ENCODE measurements at places on chromosomes 16 and 17.

GRCh38 chr16:51155820-51156806 is 5.0 kb upstream of the SALL1 start:
- no peak for DNase-seq

DNA sequence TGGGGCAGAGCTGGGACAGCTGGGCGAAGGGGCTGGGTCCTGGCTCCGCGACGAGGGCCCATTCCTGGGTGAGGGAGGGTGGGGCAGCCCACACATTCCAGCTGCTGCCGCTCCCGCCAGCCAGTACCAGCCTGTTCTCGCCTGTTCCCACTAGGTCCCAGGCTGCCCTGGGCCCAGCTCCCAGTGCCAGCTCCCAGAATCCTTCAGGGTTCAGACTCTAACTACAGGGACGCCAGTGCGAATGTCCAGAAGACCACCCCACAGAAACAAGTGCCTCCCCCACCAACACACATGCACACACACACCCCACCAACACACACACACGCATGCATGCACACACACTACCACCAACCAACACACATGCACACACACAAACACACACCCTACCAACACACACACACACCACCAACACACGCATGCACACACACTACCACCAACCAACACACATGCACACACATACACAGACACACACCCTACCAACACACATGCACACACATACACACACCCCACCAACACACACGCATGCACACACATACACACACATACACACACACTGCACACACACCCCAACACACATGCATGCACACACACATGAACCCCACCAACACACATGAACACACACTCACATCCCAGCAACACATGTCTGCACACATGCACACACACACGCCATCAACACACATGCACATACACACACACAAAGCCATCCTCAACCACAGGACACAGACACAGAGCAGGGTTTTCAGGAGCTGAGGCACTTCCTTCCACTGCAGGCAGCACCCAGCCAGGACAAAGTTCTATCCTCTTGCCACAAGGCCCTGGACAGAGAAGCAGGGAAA is 27.5 kb upstream of the KRT17 start:
- DNase-seq: no peak

DNA sequence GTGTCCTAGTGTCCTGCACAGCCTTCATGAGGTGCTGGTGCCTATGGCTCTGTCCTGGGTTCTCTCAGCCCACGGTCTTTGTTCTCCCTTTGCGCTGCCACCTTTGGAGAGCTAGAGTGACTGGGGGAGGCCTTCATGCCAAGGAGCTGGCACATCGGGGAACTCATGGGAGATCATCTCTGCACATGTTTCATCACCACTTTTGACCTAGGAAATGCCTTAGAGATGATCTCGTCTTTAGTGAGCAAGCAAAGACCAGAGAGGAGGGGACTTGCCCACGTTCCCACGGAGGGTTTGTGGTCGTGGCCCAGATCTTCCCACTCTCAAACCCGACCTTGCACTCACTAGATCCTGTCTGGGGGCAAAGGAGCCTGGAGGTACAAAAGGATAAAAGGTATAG is 23.5 kb downstream of the TBX4 start:
- no peak for DNase-seq

- DNase-seq: no peak
Observed at GRCh38 chr17:512926-513325, 160.3 kb upstream of the RPH3AL start.

GRCh38 chr16:23283571-23283970 is 18.5 kb upstream of the SCNN1B start:
- DNase-seq: no peak
